Muscle of back (tissue), 13 donors: ENCODE measurements at places on chromosomes 1 and 21. TPM values are rescaled to one million over a fixed set of nuclear protein-coding genes. Genes with fewer than 3 reads are reported as not detected.

- no peak for DNase-seq
Observed at GRCh38 chr1:151128800-151129199, 17.6 kb downstream of the SEMA6C start.

- no peak for DNase-seq
Observed at GRCh38 chr1:28796352-28797211, 15.4 kb upstream of the OPRD1 start.

- DNase-seq = peak; percentile 86
Observed at GRCh38 chr1:81799939-81800694, 617 bp upstream of the ADGRL2 start.

DNA sequence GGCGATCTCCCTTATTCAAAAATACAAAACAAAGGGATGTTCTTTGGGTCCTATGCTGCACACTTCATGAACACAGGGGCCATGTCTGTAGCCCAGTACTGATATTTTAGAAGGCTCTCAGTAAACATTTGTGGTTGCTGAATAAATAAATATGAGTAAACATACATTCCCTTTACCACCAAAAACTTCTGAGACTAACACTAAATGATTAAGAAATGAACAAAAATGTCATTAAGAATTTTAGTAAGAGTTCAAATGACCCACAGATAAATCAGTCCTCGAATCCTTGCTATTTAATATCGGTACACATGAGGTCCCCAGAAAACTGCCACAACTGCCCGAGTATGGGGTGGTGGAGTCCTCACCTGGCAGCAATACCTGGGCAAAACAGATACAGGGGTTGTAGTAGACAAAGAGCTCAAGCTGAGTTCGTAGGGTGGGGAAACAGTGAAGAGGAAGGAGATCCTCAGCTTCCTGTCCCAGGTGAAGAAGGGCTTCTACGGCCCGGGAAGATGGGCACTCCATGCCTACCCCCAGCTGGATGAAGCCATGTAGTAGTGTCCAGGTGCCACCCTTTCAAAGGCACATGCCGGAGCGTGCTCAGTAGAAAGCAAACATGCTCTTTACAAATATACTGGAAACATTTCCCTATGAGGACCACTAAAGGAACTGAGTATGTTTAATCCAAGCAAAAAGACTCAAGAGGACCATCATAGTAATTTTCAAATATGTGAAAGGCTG lies 72.6 kb upstream of the ARHGAP29 start:
- no peak for DNase-seq

GRCh38 chr1:236273358-236273757 lies 8.4 kb downstream of the ERO1B start:
- DNase-seq = no peak

ANKRD35 gene
- 2.2 TPM for polyA plus RNA-seq

EFCAB14 gene
- polyA plus RNA-seq = 102 TPM

ASCL5 gene
- 0.12 TPM for polyA plus RNA-seq
